Stomach (tissue), 19 donors: ENCODE measurements at places on chromosomes 11 and 22. TPM values are rescaled to one million over a fixed set of nuclear protein-coding genes. Genes with fewer than 3 reads are reported as not detected.

The KCNJ1 gene
- total RNA-seq = not detected

The RASD2 gene
- total RNA-seq = 0.43 TPM

The OR52I1 gene
- not detected for total RNA-seq

The PATE1 gene
- total RNA-seq = not detected

The MMP13 gene
- not detected for total RNA-seq

The GAB4 gene
- total RNA-seq = not detected

The RFPL2 gene
- total RNA-seq = not detected

The OR4D5 gene
- not detected for total RNA-seq

The OR6A2 gene
- not detected for total RNA-seq

The MB gene
- 1.3 TPM for total RNA-seq

The SLC6A5 gene
- total RNA-seq = not detected

The F2 gene
- not detected for total RNA-seq

The GNG3 gene
- total RNA-seq = not detected

The SPON1 gene
- total RNA-seq = 17.5 TPM

The SESN3 gene
- total RNA-seq = 12.1 TPM

The SHANK2 gene
- total RNA-seq = 88.6 TPM

The BATF2 gene
- not detected for total RNA-seq

The ZBTB16 gene
- 80.6 TPM for total RNA-seq
